Hepatocyte (in vitro differentiated cells): ENCODE measurements at places on chromosomes 4 and X. TPM values are rescaled to one million over a fixed set of nuclear protein-coding genes. Genes with fewer than 3 reads are reported as not detected.

GRCh38 chrX:54042609-54043021 is 1.7 kb downstream of the PHF8 start:
- peak; percentile 77 for DNase-seq
- H3K4me3 ChIP-seq, result peak overlapping the region; percentile 13
- H3K4me1 ChIP-seq, result peaks cover 4% of the 10 kb centered on the region
- no peaks in the 10 kb centered on the region for H3K27me3 ChIP-seq
- no peaks in the 10 kb centered on the region for H3K36me3 ChIP-seq
- no peak overlapping the region for H3K27ac ChIP-seq

Gene FHL1
- 40.0 and 55.3 TPM in 2 replicates for total RNA-seq

DNA sequence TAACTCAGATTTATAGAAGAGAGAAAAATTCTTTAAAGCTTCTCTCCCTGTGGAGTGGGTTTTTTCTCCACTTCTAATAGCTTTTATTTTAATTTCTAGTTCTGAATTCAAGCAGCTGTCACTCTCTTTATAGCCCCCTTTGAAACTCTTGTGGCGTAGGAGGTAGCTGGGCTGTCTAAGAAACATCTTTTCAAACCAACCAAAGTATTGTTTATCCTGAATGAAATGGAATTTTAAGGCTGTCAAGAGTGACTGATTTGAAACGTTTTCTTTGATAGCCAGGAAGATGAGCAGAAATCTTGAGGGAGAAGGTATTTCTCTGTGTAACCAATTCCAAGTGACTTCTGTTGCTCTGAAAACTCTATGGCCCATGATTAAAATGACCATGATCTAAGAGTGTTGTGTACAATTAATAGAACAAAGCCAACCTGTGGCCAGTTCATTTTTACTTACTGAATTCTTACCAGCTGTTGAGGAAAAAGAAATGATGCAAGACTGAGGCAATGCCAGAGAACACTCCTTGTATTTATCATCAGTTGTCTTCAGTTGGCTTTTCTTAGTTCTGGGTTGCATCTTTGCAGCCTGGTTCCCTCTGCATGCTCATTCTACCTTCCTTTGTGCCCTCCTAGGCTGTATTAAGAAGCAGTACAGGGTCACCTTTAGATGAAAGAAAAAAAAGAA is 298.4 kb downstream of the ARHGAP10 start:
- no peaks in the 10 kb centered on the region for H3K27me3 ChIP-seq
- no peak for DNase-seq
- no peaks in the 10 kb centered on the region for H3K36me3 ChIP-seq
- H3K27ac ChIP-seq, result no peak overlapping the region
- peaks cover 10% of the 10 kb centered on the region for H3K4me1 ChIP-seq

Gene SLC49A3
- 8.5 and 12.2 TPM in 2 replicates for total RNA-seq

DNA sequence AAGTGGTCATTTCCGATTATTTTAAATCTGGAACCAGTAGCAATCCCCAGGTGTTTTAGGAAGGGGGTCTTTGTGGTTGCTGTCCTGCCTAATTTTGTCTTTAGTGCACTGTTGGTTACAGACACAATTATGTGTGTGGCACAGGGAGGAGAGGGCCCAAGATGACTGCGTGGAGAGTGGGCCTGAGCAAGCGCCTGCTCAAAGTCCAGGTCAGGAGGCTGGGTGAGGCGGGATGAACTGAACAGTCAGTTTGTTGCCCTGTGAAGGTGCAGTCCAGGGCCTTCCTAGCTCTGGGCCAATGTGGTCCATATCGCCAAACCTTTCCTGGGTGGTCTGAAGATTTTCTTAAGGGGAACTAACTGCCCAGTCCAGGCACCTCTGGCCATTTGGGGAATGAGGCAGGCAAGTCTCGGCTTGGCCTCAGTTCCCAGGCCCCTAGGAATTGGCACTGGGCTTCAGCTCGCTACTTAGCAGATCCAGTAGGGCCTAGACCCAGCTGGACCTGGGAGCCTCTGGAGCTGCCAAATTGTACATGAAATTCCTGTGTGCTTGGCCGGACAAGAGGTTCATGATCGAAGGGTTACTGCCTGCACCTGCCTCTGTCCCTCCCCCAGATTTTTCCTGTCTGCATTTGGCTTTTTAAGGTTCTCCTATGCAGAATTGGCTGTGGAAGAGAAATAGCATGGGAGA is 47.6 kb downstream of the ANAPC4 start:
- H3K4me3 ChIP-seq, result no peak overlapping the region
- no peaks in the 10 kb centered on the region for H3K36me3 ChIP-seq
- H3K27ac ChIP-seq, result no peak overlapping the region
- H3K4me1 ChIP-seq, result no peaks in the 10 kb centered on the region
- DNase-seq, result no peak

DNA sequence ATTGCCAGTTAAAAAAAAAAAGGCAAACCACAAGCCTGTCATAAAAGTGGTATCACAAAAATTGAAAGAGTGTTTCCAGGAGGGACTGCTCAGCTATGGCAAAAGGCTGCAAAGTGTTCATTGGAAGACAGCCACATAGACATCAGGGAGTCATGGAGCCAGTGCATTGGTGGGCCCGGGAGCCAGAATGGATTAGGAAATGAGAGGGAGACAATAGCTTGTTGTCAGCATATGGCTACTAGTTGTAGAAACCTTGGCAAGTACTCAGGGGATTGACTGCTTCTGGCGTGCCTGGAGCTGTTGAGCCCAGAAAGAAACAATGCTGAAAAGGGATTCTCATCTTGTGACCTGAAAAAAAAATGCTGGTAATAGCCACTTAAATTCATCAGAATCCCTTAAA is 5.0 kb downstream of the GAR1 start:
- DNase-seq, result no peak
- H3K27ac ChIP-seq, result no peak overlapping the region
- no peaks in the 10 kb centered on the region for H3K36me3 ChIP-seq
- H3K4me1 ChIP-seq, result peaks cover 11% of the 10 kb centered on the region
- no peaks in the 10 kb centered on the region for H3K27me3 ChIP-seq

Gene MSL3
- 17.4 and 17.8 TPM in 2 replicates for total RNA-seq

DNA sequence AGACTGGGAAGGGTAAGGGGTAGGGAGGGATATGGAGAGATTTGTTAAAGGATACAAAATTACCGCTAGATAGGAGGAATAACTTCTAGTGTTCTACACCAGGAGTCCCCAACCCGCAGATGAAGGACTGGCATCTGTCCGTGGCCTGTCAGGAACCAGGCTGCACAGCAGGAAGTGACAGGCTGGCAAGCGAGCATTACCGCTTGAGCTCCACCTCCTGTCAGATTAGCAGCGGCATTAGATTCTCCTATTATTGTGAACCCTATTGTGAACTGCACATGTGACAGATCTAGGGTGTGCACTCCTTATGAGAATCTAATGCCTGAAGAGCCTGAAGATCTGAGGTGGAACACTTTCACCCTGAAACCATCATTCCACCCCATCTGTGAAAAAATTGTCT is 27.9 kb upstream of the BBS7 start:
- DNase-seq, result no peak
- H3K27ac ChIP-seq, result no peak overlapping the region
- H3K4me3 ChIP-seq, result no peak overlapping the region
- no peaks in the 10 kb centered on the region for H3K4me1 ChIP-seq
- no peaks in the 10 kb centered on the region for H3K36me3 ChIP-seq

DNA sequence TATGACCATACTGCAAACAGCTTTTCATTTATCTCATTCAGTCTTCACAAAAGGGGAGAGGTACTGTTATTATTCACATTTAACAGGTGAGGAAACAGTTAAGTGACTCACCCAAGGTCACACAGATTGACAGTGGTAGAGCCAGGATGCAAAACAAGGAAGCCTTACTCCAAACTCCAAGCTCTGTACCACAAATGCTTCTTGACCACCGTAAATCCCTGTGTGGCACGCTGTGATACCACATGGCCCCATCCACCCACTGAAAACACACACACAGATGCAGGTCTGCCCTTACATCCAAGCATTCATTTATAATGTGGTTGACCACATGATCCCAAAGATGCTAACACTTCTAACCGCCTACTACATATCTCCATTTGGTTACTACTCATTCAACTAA is 129.5 kb downstream of the TSPAN5 start:
- no peak for DNase-seq
- H3K27me3 ChIP-seq, result no peaks in the 10 kb centered on the region
- no peaks in the 10 kb centered on the region for H3K4me1 ChIP-seq

GRCh38 chr4:83318666-83319065 is 16.0 kb downstream of the HPSE start:
- H3K27me3 ChIP-seq, result no peaks in the 10 kb centered on the region
- DNase-seq, result no peak
- H3K36me3 ChIP-seq, result no peaks in the 10 kb centered on the region
- no peak overlapping the region for H3K4me3 ChIP-seq

DNA sequence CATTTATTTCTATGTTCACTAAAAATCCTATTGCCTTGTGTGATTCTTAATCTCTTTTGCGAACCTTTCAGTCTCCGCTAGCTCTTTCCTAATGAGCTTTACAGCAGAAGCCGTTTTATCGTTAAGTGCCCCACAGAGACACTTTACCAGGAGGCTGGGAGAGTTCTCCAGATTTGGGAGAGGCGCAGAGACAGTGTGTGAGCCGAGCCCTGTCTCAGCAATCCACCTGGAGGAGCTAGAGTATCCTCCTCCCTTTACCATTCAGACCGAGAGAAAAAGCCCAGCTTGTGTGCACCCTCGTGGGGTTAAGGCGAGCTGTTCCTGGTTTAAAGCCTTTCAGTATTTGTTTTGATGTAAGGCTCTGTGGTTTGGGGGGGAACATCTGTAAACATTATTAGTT is 54.9 kb upstream of the MTM1 start:
- H3K27ac ChIP-seq, result no peak overlapping the region
- H3K36me3 ChIP-seq, result no peaks in the 10 kb centered on the region
- H3K4me1 ChIP-seq, result no peaks in the 10 kb centered on the region

GRCh38 chrX:13747836-13748235 is 13.3 kb downstream of the OFD1 start:
- H3K27me3 ChIP-seq, result no peaks in the 10 kb centered on the region
- DNase-seq, result peak; percentile 44
- H3K4me3 ChIP-seq, result no peak overlapping the region
- no peaks in the 10 kb centered on the region for H3K36me3 ChIP-seq

Gene FHIP1A
- total RNA-seq, result 7.1 and 21.7 TPM in 2 replicates

Gene CTSO
- 25.6 and 28.2 TPM in 2 replicates for total RNA-seq

DNA sequence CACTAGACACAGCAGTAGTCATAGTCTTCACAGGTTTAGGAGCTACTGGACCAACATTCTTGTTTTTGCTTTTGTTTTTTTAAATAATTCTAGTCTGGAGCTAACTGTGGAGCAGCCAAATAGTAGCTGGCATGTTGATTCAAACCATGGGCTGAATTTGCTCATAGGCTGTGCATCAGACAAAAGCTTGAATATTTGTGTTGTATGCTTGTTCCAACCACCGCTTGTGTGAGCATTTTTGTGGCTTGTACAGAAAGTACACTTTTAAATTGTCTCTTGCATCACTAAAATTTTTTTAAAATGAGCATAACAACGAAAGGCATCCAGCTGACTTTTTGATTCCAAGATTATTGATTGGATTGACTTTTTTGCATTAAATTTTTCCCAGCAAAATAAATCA is 39.6 kb downstream of the CCNI start:
- no peaks in the 10 kb centered on the region for H3K27me3 ChIP-seq
- peaks cover 6% of the 10 kb centered on the region for H3K4me1 ChIP-seq
- DNase-seq, result no peak

GRCh38 chr4:39987485-39987884 is 9.8 kb upstream of the PDS5A start:
- no peaks in the 10 kb centered on the region for H3K4me1 ChIP-seq
- no peaks in the 10 kb centered on the region for H3K36me3 ChIP-seq
- no peak overlapping the region for H3K4me3 ChIP-seq
- H3K27ac ChIP-seq, result no peak overlapping the region

Gene AGTR2
- 0.23 and 0.48 TPM in 2 replicates for total RNA-seq

- no peak overlapping the region for H3K4me3 ChIP-seq
- DNase-seq, result no peak
- no peaks in the 10 kb centered on the region for H3K36me3 ChIP-seq
- H3K27ac ChIP-seq, result no peak overlapping the region
Measured at GRCh38 chrX:80139564-80139963, 125.0 kb downstream of the TBX22 start.

GRCh38 chr4:13413729-13414437 is 70.3 kb downstream of the RAB28 start:
- H3K4me1 ChIP-seq, result no peaks in the 10 kb centered on the region
- no peaks in the 10 kb centered on the region for H3K36me3 ChIP-seq
- H3K4me3 ChIP-seq, result no peak overlapping the region
- DNase-seq, result no peak
- H3K27ac ChIP-seq, result no peak overlapping the region
- no peaks in the 10 kb centered on the region for H3K27me3 ChIP-seq
